ENCODE measurements at places on chromosomes 6 and 20. TPM values are rescaled to one million over a fixed set of nuclear protein-coding genes. Genes with fewer than 3 reads are reported as not detected.

The FNDC11 gene
- total RNA-seq = 1.0 TPM

The EFCAB8 gene
- under 0.01 TPM for total RNA-seq

The NRN1 gene
- under 0.01 TPM for total RNA-seq

The NT5E gene
- 257 TPM for total RNA-seq

The SPDEF gene
- under 0.01 TPM for total RNA-seq

The GLP1R gene
- not detected for total RNA-seq

The NDUFAF5 gene
- 12.7 TPM for total RNA-seq

Measured in fibroblast of lung (primary cell).